Mucosa of descending colon (tissue), 3 donors: ENCODE measurements at places on chromosomes 2 and 18. TPM values are rescaled to one million over a fixed set of nuclear protein-coding genes. Genes with fewer than 3 reads are reported as not detected.

GRCh38 chr2:83784947-83785346 lies 674.1 kb downstream of the SUCLG1 start:
- no peak for DNase-seq

DNA sequence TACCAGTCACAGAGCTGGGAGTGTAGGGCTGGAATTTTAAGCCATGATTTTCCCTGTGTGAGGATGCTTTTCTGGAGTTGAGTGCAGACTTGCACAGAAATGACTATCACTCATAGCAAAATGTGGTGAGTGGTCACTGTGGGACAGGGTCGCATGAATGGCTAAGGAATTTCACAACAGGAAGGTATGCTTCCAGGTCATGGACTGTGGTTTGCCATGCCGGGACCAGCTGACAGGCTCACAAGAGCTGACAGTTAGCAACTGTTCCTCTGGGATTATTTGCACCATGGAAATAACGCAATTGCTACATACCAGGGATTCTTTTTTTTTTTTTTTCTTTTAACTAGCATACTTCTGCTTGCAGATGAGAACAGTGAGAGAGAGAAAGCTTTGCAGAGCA lies 3.8 kb upstream of the UXS1 start:
- no peak for DNase-seq

GRCh38 chr18:9655232-9655767 lies 40.9 kb upstream of the PPP4R1 start:
- DNase-seq, result no peak

Gene SERPINB11
- total RNA-seq, result not detected

Gene BZW1
- total RNA-seq, result 174 TPM

DNA sequence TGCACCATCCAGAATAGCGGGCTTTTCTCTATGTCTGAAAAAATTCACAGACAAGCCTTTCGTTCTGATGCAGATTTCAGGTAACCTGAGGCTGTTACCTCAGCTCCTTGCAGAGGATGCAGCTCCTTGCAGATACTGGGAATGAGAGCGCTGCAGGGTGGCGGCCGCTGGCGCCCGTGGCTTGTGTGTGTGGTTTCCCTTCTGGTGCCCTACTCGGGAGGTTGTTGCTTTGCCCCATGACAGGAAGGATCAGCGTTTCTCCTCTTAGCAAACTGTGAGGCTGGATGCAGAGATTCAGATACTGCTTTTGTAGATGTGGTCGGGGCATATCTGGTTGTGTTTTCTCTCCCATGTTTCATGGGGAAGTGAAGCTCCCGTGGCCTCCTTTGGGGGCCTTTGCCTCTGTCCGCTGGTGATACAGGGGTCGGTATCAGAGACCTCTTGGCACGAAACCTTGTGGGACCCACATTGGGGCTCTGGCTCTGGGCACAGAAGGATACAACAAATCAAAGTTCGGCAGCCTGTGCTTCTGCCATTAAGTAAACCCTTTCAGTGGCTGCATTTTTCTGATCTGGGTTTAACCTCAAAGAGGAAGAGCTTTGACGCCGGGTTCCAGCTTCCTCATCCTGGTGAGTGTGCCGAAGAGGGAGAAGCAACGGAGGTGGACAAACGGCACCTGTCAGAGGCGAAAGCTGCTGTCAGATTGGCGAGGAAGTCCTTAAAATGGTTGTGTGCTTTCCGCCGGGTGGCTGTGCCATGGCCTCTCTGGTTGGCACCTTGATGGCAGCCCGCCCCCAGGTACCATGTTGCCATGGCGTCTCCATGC lies 127.8 kb downstream of the MBP start:
- DNase-seq, result no peak

DNA sequence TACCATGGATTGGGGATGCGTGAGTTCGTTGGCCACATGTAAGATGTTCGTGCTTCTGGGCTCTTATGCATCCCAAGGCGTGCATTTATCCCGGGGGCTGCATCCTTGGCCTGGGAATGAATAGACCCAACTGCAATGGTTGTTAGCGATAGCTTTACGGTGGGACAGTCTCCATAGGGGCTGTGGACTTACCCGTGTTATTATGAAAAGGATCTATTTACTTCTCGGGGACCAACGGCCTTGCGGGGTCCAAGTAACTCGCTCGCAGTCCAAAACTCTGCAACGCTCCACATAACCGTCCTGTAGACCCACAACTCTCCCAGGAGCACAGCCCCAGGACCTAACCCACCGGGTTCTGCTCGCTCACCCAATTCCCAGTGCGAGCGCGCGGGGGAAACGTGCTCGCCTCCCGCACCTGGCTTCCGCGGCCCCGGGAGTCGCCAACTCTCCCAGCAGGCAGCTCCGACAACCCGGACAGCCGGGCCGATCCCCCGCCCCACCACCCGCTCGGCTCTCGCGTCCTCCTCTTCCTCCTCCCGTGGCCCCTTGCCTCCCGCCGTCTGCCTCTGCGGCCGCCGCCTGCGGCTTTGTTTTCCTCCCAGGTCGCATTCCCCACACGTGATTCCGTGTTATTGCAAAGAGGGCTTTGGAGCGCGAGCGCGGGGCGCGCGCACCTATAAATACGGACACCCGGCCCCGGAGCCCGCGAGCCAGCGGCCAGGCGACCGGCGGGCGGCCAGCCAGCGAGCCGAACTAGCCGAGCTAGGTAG lies at the start of gene CABLES1:
CABLES1 (plus strand) TSS at position 706 of the 770 bp plus-strand sequence. CDS start 278 bp downstream, outside the sequence.
- DNase-seq, result peak; percentile 79

Gene NEU2
- not detected for total RNA-seq

DNA sequence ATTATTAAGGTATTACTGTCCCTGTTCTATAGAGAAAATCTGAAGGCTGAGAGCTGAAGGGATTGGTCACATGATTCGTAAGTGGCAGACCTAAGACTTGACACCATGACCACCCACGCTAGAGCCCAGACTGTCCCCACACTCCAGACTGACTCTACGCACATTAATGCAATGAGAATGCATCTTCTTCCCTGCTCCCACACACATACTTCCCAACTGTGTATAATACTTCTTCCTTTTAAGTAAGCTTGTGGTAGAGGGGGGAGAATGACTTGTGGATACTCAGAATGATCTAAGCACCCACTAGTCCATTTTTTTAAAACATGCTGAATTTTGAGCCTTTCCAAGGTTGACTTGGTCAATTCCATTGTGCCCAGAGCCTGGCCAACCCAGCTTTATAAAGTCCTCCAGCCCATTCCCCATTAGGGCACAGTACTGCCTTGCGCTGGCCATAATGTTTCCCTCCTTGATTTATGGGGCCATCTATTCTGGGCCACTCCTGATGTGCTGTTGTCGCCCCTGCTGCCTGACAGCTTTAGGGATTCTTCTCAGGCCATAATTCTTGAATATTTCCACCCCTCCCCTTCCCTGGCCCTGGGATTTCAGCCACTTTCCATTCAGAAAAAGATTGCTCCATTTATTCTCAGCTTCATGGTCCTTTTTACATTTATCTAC lies 28.7 kb downstream of the ALK start:
- DNase-seq, result no peak

DNA sequence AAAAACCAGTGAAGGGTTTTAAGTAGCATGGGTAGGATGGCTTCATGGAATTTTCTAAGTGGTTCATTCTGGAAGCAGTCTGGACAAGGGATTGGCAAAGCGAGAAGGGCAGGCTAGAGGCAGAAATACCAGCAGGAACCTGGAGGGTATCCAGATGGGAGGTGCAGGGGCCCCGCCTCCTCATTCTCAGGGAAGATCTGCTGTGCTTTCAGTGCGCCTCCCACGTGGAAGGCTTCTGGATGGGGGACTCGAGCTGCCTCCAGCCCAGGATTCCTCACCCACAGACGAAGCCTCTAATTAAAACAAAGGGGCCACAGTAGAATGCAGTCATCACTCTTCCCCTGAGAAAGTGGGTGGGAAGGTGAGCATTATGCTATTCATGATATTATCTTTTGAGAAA lies 79.8 kb downstream of the VSNL1 start:
- DNase-seq, result no peak

Gene LRPPRC
- total RNA-seq, result 92.7 TPM

Gene C1GALT1C1L
- total RNA-seq, result 0.67 TPM

DNA sequence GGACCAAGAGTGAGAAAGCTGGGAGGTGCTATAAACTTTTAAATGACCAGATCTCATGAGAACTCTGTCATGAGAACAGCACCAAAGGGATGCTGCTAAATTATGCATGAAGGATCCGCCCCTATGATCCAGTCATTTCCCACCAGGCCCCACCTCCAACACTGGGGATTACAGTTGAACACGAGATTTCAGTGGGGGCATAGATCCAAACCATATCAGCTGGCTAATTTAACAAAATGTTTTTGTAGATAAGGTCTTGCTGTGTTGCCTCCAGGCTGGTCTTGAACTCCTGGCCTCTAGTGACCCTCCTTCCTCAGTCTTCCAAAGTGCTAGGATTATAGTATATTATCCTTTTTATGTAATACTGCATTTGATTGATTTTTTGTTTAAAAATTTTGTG lies 56.0 kb downstream of the NBEAL1 start:
- DNase-seq, result no peak

- DNase-seq, result no peak
These were observed 94.7 kb upstream of the SP3 start for GRCh38 chr2:174059884-174060244.

DNA sequence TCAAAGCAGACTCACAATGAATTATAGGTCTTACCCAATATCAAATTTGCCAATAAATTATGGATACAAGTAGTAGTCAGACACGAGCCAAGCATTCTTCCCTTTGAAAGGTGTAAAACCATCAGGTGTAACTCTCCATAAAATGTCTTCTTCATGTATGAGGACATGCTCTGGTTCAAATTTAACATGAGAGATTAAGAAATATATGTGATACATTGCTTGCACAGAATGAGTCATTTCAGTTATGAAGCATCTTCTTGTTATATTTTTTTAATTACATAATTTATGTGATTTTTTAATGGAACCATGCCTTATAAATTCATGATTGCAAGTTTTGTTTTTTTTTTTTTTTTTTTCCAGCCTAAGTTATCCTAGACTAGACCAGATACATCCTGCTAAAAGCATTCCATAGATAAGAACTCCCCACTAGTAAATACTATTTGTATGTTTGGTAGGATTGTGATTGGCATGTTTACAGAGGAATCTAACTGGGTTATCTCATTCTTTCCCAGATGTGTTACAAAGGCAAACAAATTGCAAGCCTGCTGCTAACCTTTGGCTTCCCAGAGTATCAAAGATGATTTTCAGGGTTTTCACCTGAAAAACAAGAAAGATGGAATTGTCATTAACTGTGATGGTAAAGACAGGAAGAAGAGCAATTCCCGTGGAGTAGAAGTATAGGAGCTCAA lies 621.9 kb downstream of the XIRP2 start:
- DNase-seq, result no peak

Gene LAMA1
- total RNA-seq, result 6.1 TPM

DNA sequence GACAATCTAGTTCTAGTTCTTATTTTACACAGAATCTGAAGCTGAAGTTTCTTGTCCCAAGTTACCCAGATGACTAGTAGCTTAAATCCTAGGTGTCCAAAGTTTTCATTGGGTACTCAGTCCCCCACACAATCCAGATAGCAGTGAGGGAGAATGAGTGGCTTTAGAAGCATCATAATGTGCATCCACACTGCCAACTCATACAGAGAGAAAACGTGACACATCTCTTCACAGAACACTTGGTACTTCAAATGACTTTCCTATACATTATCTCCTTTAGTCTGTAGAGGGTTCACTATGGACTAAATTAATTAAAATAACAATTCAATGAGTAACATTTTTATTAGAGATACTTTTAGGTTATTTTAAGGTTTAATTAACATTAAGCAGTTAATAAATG lies 45.2 kb downstream of the STRADB start:
- no peak for DNase-seq

- DNase-seq, result no peak
These were observed 82.2 kb upstream of the HDAC4 start for GRCh38 chr2:239482778-239483712.
